Stimulated activated CD4-positive, alpha-beta T cell treated with anti-CD3 and anti-CD28 coated beads, TNF-alpha, amount 100 ng/mL, for 48 hours (primary cell): ENCODE measurements at places on chromosomes 5 and 9.

DNA sequence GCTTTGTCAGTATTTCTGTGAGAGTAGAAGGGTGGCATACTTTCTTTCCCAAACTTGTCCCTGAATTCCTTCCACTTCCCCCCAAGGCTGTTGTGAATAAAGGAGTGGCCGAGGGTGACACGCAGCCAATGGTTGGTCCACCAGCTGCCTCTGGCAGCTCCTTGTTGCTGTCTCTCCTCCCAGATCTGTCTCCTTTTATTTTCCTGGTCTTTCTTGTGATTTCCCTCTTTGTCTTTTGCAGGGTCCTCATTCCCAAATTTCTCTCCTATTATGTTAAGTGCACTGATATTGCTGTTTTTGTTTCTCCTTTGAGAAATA is 137.5 kb upstream of the HMHB1 start:
- DNase-seq, result no peak

GRCh38 chr9:97508852-97509251 is 7.4 kb downstream of the TMOD1 start:
- DNase-seq, result no peak

DNA sequence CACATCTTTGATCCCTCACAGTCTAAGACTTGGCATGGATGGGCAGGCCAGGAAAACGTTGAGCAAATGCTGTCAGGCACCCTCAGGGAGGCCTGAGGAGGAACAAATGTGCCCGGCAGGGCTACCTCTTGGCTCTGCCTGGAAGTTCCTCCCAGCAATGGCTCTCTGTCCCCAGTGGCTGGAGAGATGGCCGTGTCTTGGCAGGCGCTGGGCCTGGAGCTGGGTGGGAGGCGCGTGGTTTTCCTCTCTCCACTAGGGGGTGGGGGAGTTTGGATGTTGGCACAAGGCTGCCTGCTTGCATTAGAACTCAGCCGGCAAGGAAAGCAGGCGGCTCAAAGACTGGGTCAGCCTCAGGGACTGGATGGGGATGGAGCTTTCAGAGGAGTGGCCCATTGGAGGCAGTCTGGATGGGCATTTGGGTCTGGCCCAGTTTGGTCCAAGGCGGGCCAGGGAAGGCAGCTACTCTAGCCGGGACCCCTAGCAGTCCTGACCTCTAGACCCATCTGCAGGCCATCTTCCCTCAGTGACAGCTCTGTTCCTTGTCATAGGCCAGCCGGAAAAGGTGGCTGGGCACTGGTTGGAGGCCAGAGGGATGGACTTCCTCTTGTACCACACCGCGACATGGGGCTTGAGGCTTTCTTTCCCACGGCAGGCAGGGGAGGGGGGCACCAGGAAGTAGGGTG is 68.2 kb upstream of the STC2 start:
- DNase-seq, result no peak

- no peak for DNase-seq
Observed at GRCh38 chr9:97376902-97377301, 35.0 kb upstream of the TDRD7 start.

GRCh38 chr5:153157156-153157555 is 333.3 kb upstream of the GRIA1 start:
- DNase-seq, result no peak

GRCh38 chr9:13513716-13514444 is 234.4 kb upstream of the MPDZ start:
- DNase-seq, result no peak

DNA sequence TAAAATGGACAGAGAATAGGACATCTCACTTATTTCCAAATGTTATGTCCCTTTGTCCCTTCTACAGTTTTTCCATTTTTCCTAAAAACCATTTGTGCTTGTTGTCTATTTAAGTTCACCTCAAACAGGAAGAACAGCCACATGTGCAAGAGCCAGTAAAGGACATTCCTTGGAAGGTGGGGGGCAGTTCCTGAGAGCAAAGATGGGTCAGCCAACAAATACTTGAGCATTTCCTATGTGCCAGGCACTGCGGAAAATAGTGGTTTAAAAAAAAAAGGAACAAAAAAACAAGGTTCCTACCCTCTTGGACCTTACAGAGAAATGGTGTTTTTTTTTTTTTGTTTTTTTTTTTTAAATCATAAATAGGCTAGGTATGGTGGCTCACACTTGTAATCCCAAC is 26.8 kb downstream of the ANP32B start:
- no peak for DNase-seq

GRCh38 chr5:178428341-178429155 is 161.6 kb downstream of the COL23A1 start:
- DNase-seq, result no peak

DNA sequence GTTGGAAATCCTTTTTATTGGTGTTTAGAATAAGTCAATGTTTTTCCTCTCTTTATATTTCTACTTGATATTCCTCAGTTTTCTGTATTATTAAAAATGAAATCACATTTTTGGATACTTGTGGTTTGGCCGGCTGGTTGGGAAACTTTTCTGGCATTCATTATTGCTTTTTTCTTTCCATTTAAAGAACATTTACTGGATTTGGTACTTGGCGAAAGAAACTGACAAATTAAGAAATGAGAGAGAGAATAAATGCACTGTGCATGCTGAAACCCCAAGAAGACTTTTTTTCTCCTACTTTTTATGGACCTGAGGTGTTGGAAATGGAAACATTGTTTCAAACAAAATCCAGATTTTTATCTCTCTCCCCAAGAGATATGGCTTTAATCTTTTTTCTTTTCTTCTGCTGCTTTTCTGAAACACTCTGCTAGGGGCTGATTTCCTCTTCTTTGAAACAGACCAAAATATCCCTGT is 128.4 kb downstream of the SNX18 start:
- DNase-seq, result no peak

DNA sequence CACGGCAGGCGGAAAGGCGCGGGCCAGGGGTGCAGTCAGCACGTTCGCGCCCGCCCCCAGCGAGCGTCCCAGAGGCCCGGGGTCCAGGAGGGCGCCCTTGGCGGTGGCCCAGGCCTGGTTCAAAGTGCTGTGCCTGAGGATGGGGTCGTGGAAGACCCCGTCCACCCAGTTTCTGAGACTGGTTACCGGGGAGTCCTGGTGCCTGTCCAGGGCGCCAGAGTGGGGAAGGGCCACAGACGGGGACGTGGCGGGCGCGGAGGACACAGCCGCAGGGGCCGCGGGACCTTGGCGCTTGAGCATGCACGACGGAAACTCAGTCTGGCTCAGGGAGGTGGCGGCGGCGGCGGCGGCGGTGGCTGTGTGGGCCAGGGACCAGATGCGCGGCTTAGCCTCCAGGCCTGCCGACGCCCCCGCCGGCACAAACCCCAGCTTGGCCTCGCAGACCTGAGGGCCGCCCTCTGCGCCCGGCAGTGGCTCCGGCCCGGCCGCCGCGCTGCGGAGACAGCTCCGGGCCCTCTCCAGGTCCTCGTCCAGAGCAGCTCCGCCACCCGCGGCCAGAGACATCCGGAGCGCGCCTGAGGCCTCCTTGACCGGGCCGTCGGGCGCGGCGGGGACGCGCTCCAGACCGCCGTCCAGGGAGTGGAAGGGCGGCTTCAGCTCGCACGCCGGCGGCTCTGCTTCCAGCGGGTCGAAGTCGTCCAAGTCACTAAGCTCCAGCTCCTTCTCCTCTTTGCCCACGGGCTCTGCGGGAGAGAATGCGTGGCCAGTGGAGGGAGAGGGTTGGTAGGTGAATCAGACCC is 4.5 kb downstream of the IRX4 start:
- no peak for DNase-seq

- no peak for DNase-seq
Observed at GRCh38 chr5:126914801-126915436, 115.4 kb downstream of the MARCHF3 start.

DNA sequence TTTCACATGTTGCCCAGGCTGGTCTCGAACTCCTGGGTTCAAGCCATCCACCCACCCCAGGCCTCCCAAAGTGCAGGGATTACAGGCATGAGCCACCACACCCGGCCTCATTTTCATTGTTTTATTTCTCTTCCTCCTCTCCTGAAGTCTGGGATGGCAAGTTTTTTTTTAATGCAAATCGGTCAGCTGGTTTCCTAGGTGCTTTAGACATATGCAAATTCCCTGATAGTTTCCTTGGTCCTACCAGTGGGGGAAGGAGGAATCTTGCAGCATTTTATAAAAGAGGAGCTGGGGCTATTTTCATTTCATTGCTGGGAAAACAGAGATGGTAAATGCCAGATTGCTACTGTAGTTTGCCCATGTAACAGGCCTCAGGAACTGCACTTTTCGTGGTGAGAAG is 179.4 kb downstream of the ACTL7B start:
- no peak for DNase-seq
